ENCODE measurements at places on chromosomes 2 and 18. TPM values are rescaled to one million over a fixed set of nuclear protein-coding genes. Genes with fewer than 3 reads are reported as not detected.

ITGB6 gene
- total RNA-seq = 0.29 TPM

ACMSD gene
- total RNA-seq = not detected

- no peak for DNase-seq
Measured at GRCh38 chr2:101135412-101136296, 15.5 kb downstream of the TBC1D8 start.

- DNase-seq = no peak
Measured at GRCh38 chr2:126902152-126902835, 3.6 kb downstream of the TEX51 start.

GRCh38 chr2:131543385-131543891 is 15.8 kb downstream of the CCDC74A start:
- no peak for DNase-seq

DNA sequence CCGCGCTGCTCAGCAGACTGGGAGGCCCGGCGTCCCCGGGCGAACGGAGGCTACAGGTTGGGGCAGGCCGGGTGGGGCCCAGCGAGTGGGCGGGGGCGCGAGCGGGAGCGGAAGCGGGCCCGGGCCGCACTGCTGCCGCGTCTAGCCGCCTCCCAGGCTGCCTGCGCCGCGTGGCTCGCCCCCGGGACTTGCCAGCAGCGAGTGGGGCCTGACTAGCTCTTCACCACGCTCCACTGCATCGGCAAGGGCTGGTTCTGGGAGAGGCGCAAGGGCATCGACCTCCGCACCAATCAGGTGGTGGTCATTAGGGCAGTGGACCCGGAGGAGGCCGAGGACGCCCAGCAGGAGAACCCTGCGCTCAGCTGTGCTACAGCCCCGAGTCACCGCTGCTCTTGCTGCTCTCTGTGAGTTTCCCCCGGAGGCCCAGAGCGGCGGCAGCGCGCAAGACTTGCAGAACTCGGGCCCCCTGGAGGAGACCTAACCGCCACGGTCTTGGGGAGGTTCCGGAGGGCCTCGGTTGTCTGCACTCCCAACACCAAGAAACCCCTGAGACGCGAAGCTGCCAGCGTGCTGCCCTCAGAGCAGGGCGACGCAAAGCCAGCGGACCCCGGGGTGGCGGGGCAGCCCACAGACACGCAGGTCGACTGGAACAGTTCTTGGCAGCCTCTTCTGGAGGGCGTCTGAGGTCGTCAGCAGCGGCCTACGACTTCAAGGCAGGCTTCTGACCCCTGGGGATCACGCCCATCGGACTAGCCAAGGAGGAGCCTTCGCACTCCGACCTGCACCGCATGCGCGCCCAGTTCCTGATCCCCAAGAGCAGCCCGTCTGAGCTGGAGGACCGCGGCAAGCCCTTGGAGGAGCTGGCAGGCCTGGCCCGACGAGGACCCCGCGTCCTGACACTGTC is 27.2 kb upstream of the PTPN2 start:
- no peak for DNase-seq

DNA sequence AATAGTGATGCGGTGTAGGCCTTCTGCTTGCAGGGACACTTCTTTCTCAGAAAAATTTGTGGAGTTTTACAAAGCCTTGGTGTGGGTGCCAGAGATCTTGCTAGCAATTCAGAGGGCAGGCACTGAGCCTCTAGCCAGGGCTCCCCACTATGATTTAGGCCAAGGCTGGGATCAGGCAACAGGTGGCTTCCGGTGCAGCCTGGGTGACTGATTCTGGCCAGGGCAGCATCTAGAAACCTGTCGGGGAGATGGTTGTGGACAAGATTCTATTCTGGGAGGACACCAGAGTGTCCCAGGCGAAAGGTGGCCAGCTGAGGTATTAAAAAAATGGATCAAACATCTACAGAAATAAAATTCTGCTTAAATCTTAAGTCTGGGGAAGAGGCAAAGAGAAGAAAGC is 21.5 kb upstream of the TNP1 start:
- no peak for DNase-seq

DNA sequence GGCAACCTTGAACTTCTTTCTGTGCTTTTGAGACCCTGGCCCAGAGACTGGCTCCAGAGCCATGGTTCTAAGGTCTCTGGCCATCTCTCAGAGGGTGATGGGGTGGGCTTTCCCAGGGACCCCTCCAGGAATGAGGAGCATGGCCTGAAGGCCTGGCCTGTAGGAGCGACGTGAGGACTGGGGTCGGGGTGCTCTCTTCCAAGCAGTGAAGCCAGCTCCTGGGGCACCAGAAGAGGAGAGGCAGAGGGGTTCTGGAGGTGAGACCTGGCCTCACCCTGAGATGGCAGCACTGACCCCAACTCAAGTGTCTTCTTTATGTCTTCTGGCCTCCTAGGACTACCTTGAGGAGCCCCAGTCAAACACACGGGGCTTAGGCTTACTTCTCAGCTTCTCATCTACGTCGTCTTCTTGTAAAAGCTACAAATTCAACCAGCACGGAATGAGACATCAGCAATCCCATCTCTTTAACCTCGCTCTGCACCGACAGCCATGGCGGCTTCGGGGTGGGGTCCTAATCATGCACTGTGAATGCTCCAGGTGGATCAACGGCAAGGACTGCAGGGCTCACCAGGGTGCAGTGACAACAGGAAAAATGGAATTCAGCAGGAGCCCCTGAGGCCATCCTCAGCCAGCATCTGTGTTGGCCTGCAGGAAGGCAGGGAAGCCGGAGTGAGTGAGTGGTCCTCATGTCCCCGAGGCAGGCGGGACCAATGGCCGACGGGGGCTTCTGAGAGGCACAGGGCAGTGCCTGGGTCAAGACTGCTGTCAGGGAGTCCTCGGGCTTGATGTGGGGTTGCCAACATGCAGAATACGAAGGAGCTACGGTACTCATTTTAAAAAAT is 214.1 kb downstream of the HDAC4 start:
- no peak for DNase-seq

GRCh38 chr2:167212014-167212648 is 323.9 kb downstream of the XIRP2 start:
- DNase-seq = peak; percentile 57

GRCh38 chr2:74087696-74088095 is 60.0 kb downstream of the BOLA3 start:
- DNase-seq = no peak
